ENCODE measurements at places on chromosomes 11 and 22.
A peak's percentile ranks its signal among the peaks of the same experiment; 100 is the strongest.

DNA sequence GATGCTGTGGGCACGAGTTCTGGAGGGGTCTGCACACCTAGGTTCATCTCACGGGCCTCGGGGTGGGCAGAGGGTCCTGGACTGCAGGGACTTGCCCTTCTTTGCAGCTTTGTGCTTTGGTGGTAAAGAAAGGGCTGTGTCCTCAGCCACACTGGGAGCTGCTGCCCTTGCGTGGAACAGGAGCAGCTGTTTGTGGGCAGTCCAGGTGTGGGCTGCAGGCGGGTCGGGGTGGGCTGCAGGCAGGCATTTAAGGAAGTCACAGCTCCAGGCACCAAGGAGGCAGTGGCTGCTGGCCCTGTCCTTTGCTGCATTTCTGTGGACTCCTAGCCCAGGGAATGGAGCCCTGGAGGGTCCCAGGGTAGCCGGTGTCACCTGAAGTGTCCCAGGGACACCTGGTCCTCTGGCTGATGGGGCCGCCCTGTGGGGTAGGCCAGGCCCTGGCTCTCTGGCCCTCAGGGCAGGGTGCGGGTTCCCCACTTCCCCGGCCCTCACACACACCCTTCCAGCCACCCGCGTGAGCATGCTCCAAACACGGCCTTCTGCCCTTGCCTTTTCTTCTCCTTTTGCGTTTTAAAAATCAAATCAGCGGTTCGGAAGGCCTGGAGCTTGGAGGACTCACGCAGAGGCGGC lies 1240.3 kb downstream of the BRD1 start:
- DNase-seq: no peak

DNA sequence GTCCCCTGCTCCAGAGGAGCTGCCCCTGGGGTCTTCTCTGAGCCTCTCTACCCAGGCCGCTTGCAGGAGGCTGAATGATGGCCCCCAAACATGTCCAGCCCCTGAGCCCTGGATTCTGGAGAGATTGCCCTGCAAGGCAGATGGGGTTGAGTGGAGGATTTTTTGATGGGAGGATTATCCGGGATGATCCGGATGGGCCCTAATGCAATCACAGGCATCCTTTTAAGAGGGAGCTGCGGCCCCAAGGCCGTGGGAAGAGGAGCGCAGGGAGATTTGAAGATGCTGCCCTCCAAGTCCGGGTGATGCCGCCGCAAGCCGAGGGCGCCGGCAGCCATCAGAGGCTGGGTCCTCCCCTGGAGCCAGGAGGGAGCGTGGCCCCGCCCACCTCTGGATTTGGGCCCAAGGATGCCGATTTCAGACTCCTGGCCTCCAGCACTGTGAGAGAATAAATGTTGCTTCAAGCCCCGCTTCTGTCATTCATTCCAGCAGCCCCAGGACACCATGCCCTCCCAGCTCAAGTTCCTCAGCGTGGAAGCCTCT lies 66.0 kb downstream of the WNT7B start:
- DNase-seq: no peak

- DNase-seq: no peak
Observed at GRCh38 chr11:119481021-119481666, 58.2 kb upstream of the THY1 start.

- no peak for DNase-seq
Observed at GRCh38 chr22:36327922-36328551, 59.7 kb downstream of the MYH9 start.

- no peak for DNase-seq
Observed at GRCh38 chr11:42049650-42050049, 590.2 kb upstream of the LRRC4C start.

DNA sequence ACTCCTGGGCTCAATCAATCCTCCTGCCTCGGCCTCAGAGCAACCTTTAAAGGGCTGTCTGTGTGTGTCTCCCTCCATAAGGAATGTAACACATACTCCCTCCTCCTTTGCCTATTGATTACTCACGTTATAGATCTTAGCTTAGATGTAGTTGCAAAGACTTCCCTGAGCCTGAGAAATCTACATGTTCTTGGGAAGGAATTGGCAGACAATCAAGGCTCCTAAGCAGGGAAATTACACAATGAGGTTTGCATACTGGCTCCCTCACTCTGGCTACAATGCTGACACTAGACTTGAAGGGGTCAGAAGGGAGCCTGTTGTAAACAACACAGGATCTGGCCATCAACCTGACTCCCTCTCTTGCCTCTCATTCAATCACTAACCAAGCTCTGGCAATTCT lies 5.2 kb upstream of the OLFML1 start:
- DNase-seq: no peak

GRCh38 chr22:28116219-28116673 lies 197.2 kb upstream of the PITPNB start:
- peak; percentile 26 for DNase-seq

DNA sequence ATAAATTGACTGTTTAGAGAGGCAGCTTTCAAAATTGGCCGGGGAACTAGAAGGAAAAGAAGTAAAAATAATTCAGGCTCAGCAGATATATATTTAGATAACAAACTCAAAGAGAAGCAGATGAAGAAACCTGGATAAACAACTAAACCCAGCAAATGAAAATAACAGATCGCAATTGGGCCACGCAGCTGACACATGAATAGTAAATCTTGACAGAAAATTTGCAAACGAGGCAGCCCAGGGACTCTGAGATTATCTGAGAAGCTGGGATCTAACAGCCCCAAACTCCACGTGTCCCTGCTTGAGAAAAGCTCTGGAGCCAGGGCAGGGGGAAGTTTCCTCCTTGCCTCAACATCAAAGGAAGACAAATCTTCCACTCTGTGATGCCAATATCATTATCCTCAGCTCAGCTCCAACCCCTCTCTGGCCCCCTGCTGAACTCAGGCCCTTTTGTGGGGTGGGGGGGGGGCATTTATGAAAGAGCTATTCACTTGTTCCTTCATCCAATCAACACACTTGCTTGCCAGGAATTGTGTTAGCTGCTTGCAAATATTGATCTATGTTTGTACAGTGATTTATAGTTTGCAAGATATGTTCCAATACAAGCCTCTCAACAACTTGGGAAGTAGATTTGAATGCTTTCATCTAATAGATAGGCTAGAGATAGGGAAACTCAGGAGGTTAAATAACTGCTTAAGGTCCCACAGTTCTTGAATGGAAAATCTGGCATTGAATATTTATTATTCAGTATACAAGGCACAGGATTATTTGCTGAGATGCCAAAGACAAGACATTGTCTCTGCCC lies 72.5 kb upstream of the C11orf87 start:
- no peak for DNase-seq

DNA sequence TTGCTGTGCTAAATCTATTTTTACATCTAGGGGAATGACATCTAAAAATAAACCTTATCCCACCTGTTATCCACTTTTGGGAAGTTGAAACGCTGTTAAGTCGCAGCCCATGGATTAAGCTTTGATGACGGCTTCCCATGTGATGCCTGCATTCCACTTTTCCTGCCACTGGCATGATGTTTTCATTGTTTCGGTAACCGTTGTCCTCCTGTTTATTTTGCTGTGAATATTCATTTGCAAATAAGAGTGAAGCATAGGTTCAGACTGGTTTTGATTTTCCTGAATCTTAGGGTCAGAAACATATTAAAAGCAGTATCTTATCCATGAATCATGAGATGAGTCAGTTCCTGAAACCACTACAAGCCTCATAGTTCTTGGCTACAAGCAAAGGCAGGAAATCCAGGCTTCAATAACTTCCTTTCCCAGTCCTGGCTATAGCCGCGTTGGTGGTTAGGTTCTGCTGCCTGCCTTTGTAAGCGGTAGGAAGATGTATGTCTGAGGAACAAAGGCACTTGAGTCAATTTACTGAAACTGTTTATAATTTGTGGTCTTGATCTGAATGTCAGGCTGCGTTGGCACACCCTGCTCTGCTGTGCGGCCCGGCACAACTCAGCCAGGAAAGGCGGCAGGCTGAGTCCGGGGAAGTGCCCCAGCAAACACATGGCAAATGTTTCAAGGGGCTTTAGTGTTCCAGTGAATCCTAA lies 19.4 kb downstream of the TEAD1 start:
- DNase-seq: peak; percentile 68
